ENCODE measurements at places on chromosomes 2 and 18. TPM values are rescaled to one million over a fixed set of nuclear protein-coding genes. Genes with fewer than 3 reads are reported as not detected.

DNA sequence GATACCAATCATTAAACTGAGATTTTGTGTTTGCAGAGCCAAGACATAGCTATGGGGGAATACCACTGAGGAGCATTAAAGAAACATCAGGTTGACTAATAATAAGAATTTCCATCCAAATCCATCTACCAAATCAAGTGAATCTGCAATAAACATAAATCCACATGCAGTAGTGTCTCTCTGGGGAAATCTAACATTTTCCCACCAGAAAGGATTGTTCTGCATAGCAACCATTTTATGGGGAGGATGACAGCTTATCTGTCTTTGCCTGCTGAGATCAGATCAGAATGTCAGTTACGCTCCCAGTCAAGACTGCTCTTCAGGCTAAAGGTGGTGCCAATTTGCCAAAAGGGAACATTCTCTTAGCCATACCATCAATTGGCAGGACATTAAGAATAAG, 1098.9 kb upstream of the CHAC2 start:
- no peak overlapping the region for H3K27ac ChIP-seq
- no peaks in the 10 kb centered on the region for H3K36me3 ChIP-seq
- no peaks in the 10 kb centered on the region for H3K4me1 ChIP-seq
- DNase-seq: no peak
- no peaks in the 10 kb centered on the region for H3K27me3 ChIP-seq

- peaks cover 28% of the 10 kb centered on the region for H3K4me1 ChIP-seq
- H3K36me3 ChIP-seq: peaks cover 3% of the 10 kb centered on the region
Observed at GRCh38 chr18:8724452-8724851, 19.1 kb downstream of the MTCL1 start.

The ATP5MC3 gene
- total RNA-seq: 189 TPM

DNA sequence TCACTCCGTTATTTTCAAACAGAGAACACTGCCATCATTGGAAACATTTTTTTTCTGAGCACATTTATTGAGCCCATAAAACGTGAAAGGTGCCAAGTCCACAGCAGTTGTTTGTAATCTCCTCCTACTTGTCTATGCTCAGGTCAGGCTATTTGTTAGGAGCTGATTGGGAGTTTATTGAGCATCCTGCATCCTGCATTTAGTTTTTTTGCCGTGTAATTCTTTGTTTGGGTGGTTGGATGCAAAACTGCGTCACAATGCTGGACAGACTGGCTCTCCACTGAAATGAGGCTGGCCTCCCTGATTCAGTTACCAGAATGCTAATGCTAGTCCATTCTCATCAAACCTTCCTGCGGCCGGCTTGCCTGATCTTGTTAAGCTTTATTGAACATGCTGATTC, 71.4 kb downstream of the RAPGEF4 start:
- no peak overlapping the region for H3K27ac ChIP-seq
- no peaks in the 10 kb centered on the region for H3K4me1 ChIP-seq
- no peak overlapping the region for H3K4me3 ChIP-seq
- H3K36me3 ChIP-seq: no peaks in the 10 kb centered on the region
- H3K27me3 ChIP-seq: no peaks in the 10 kb centered on the region

The CLEC4F gene
- not detected for total RNA-seq

DNA sequence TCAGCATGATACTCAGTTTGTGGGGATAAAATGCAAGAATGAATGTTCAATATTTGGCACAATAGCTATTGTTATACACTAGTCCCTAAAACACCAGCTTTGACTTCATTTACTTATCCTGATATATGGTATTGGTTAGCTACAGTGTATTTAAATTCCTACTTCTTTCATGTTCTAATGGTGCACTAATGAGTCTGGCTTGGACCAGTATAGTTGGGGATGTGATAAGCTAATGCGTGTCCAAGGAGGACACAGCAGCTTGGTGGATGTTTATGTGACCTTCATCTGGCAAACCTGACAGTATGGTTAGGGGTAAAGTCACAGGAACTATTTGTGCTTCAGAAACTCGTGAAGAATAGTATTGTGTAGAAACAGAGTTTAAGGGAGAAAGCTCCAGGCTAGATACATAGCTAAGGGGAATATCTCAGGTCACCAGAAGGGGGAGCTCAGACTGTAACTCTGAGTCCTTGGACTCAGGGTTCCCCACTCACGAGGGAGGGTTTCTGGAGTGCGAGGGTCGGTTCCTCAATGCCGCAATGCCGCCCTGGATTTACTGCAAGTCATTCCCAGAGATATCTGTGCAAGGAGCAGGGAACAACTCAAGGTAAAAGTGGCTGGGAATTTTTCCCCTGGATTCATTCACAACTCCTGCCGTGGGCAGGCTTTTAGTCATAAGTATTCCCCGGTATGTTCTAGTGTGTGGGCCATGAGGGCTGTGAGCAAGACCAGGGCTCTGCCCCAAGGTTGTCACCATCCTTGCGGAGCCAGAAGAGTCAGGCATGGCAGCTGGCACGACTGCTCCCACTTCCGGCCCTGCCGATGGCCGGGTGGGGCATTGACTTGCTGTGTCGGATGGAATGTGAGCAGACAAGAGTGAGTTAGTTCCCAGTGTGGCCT, 14.5 kb downstream of the IL1R2 start:
- no peaks in the 10 kb centered on the region for H3K27me3 ChIP-seq
- no peaks in the 10 kb centered on the region for H3K36me3 ChIP-seq
- peak; percentile 90 for DNase-seq
- no peaks in the 10 kb centered on the region for H3K4me1 ChIP-seq

GRCh38 chr2:98374286-98374685, 28.0 kb downstream of the CNGA3 start:
- H3K27ac ChIP-seq: no peak overlapping the region
- no peak for DNase-seq
- no peak overlapping the region for H3K4me3 ChIP-seq
- H3K4me1 ChIP-seq: peaks cover 3% of the 10 kb centered on the region
- no peaks in the 10 kb centered on the region for H3K36me3 ChIP-seq
- no peaks in the 10 kb centered on the region for H3K27me3 ChIP-seq
